ENCODE measurements at places on chromosomes 16 and 17.
A peak's percentile ranks its signal among the peaks of the same experiment; 100 is the strongest.

GRCh38 chr17:50095626-50096037 lies 481 bp downstream of the PDK2 start:
- DNase-seq: no peak

DNA sequence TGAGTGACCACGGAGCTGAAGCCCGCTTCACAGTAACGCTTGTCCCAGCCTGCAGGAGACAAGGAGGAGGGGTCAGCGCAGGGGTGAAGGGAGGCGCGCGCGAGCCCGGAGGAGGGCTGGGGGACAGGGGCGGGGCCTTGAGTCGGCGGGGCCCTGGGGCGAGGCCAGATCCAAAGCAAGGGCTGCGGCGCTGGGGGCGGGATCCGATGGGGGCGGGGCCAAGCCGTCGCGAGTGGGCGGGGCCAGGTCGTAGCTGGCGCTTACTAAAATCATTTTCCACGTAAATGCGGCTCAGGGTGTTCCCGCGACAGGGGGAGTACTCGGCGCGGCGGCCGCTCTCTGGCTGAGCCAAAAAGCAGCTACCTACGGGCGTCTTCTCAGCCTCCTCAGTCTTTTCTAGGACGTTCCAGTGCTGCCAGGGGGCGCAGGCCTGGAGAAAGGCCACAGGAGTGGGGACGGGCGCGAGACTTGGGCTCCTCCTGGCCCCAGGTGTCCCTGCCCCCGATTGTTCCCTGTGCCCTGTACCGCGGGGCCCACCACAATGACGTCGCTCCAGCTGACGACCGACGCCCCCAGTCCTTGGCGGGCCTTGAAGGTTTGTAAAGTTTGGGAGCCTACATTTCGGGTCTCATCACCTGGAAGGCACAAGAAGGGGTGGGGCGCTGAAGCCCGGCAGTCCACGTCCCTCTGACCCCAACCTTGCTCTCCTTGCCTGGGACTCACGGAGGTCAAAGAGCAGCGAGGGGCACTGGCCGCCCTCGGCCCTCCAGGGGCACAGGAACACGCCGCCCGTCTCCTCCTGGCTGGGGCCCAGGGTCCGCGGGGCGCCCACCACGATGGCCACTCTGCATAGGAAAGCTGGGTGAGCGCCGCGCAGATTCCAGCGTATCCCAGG lies 3.9 kb downstream of the ITGA2B start:
- peak; percentile 90 for DNase-seq

DNA sequence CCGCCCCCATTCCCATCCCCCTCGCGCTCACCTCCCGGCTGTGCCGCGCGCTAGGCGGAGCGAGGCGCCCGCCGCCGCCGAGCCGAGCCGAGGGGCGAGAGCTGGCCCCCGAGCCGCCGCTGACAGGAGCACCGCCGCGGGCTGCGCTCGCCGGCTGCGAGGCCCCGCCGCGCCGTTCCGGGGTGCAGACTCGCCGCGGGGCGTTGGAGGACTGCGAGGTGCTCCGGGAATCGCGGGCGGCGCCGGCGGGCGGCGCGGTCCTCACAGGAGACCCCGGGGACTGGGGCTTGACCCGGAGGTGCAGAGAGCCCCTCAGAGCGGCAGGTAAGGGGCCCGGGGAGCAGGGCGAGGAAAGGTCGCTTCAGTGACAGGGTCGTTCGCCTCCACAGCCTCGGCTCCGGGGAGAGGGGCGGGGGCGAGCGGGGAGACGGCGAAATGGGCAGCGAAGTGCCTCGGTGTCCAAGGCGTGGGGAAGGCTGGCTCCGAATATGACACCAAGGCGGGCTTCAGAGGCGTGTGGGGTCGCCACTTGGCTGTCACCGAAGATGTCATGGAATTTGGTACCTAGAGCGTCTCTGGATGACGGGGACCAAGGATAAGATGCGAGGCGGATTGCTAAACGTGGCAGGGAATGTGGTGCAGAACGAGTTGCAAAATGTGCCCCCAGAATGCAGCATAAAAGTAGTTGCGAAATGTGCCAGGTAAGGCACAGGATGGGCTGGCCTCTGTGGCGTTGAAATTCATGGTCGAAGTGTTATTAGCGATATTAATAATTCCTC lies 580 bp downstream of the TANC2 start:
- DNase-seq: no peak

DNA sequence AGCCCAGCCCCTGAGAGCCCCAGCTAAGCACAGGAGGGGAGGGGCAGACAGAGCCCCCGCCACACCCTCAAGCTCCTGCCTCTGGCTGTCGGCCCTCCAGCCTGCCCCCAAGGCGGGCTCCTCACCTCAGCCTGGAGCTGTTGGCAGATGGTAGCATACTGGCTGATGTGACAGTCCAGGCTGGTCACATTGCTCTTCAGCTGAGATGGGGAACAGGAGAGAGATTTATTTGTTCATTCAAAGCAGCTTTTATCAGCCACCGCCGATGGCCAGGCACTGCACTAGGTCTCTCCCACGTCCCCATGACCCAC lies 14.8 kb downstream of the KIF18B start:
- no peak for DNase-seq

- peak; percentile 61 for DNase-seq
Measured at GRCh38 chr17:45394913-45395568, 37.6 kb downstream of the ARHGAP27 start.

- DNase-seq: no peak
Measured at GRCh38 chr17:2275722-2276121, 27.9 kb downstream of the SMG6 start.

DNA sequence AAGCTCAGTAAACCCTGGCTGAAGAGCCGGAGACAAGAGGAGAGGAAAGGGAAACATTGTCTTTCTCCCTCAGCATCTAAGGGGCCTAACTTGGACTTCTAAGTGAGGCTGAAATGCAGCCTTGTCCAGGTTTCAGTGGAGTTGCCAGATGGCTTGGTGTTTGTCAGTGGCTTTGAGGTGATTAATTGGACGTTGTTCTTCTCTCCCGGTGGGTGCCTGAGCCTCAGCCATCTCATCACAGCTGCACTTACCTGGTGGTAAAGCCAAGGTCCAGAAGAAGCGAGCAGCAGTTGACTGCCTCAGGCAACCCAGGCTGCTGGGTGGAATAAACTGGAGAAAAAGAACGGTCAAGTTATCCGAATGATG lies 202.2 kb upstream of the NLRP1 start:
- no peak for DNase-seq

- no peak for DNase-seq
Measured at GRCh38 chr16:46844771-46845170, 13.8 kb upstream of the C16orf87 start.
